ENCODE measurements at places on chromosomes 5 and 9.

DNA sequence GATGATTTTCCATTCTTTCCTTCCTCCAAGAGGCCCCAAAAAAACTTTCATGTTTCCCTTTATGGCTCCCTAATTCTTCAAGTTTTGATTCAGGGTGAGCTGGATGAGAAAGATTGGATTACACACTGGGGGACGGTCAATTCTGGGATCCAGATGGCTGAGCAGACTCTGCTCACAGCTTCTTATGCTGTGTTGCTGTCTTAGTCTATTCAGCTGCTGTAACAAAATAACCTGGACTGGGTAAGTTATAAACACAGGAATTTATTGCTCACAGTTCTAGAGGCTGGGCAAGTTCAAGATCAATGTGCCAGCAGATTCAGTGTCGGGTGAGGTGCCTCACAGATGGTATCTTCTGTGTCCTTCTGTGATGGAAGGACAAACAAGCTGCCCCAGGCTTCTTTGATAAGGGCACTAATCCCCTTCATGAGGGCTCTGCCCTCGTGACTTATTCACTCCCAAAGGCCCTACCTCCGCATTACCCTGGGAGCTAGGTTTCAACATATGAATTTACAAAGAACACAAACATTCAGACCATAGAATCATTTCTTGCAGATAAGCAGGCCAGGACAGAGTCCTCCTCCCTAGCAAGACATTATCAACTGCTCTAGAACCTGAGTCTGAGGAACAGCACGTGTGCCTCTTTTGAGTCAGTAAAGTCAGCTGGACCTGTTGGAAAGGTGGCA lies 23.1 kb upstream of the SMAD5 start:
- DNase-seq, result no peak

DNA sequence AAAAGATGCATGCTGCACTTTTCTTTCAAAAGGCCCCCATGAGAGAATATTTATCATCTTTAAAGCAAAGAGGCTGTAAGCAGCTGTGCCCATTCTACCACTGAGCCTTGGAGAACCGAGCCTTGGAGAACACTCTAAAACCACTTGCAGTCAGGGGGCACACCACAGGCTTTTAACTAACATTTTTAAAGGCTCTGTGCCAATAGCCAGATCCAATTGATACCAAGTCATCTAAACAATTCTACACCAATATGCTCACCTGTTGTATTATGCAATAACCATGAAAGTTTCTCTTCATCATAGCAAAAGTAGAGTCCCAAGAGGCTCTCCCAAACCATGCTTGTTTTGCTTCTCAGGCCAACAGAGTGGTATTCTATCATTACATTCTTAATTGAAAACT lies 1090.5 kb upstream of the SEMA6A start:
- no peak for DNase-seq

GRCh38 chr5:142900927-142901326 lies 130.8 kb downstream of the ARHGAP26 start:
- DNase-seq, result no peak

DNA sequence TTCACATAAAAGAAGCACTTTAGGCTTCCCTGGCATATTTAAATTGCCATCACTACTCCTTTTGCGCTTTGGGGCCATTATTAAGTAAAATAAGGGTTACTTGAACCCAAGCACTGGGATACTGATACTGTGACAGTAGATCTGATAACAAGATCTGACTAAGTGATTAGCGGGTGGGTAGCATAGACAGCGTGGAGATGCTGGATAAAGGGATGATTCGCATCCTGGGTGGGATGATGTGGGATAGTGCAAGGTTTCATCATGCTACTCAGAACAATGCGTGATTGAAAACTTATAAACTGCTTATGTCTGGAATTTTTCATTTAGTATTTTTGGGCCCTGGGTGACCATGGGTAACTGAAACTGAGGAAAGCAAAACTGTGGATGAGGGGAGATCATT lies 75.1 kb downstream of the PTTG1 start:
- DNase-seq, result no peak

GRCh38 chr5:94893412-94894135 lies 275.1 kb downstream of the SLF1 start:
- no peak for DNase-seq

- no peak for DNase-seq
These were observed 14.3 kb downstream of the CEL start for GRCh38 chr9:133075925-133076630.

- DNase-seq, result no peak
These were observed 291.9 kb downstream of the FBXL7 start for GRCh38 chr5:15791859-15792258.

DNA sequence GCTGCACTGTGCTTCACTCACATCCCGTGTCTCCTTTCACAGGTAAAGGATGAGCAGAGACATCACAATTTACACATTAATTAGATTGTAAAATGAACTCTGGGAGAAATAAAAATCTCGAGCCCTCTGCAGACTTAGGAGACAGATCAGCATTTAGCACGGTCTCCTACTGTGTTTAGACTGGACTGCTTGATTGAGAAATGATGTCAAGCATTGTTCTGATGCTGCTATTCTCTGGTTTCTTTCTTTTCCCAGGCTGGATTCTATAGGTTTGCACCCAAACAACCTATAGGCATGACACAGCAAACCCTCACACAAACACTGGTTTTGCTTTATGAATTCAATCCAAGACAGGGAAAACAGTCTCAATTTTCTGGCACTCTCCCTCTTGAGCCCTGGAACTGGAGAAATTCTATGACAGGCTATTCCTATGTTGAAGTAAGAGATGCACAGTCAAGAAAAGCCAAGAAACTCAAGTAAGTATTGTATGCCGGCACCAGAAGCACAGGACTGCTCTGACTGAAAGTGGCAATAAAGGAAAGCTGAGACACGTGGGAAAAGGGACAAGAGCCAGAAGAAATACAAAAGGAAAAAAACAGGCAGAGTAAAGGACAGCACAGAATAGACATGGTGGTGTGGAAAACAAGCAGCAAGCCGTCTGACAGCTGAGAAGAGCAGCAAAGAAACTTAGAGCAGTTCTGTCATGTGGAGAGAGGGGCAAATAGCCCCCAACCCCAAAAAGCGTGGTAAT lies 24.8 kb upstream of the ERAP2 start:
- DNase-seq, result no peak

GRCh38 chr5:74639807-74640449 lies 600 bp downstream of the ENC1 start:
- peak; percentile 61 for DNase-seq

DNA sequence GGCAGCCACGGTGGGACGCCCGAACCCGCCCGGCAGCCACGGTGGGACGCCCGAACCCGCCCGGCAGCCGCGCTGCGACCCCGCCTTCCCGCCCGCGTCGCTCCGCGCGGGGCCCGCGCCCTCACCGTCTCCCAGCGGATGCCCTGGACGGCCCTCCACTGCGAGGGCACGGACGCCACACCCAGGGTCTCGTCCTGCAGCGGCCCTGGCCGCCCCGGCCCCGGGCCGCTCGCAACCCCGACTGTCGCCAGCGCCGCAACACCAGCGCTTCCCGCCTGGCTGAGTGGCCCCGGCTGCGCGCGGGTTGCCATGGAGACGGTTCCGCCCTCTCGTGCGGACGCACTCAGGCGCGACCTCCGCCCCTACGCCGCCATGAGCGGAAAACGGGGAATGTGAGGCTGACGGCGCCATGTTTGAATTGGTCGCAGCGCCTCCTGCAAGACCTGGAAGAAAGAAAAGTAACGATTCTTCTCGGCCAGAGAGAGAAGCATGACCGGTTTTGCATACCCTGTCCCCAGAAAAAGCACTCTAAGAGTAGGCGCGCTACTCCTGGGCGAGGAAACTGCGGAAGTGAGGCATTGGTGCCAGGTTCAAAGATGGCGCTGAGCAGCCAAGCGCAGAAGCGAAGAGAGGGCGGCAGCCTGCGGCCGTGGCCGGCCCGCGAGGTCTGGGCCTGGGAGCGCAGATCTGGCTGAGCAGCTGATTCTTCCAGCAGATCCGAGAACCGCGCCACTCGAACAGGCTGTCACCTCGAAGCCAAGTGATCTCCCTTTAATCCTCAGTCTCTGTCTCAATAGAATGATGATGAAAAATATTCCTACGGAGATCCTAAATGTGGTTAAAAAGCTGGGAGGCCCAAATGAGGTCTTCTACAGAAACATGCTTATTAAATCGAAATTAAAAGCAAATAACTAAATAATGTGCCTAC lies at the start of gene DYNC2I2:
DYNC2I2 (minus strand) TSS at position 432 of the 928 bp plus-strand sequence; CDS start at position 311, 121 bp downstream.
- peak; percentile 98 for DNase-seq

DNA sequence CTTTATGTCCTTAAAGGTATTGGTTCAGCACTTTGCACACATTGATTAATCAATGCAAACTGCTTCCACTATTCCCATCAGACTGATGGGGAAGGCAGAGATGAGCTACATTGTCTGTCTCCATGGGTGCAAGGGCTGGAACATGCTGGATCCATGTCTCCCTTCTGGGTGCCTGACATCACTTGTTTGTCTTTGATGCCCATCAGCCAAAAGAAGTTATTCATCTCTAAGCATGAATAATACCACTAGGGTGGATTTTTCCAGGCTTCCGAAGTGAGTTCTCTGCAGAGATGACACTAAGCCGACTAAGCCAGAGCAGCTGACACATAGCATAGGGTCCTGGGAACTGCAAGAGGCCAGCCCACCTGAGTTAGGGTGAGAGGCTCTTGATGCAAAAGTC lies 8.7 kb downstream of the FGF1 start:
- no peak for DNase-seq

DNA sequence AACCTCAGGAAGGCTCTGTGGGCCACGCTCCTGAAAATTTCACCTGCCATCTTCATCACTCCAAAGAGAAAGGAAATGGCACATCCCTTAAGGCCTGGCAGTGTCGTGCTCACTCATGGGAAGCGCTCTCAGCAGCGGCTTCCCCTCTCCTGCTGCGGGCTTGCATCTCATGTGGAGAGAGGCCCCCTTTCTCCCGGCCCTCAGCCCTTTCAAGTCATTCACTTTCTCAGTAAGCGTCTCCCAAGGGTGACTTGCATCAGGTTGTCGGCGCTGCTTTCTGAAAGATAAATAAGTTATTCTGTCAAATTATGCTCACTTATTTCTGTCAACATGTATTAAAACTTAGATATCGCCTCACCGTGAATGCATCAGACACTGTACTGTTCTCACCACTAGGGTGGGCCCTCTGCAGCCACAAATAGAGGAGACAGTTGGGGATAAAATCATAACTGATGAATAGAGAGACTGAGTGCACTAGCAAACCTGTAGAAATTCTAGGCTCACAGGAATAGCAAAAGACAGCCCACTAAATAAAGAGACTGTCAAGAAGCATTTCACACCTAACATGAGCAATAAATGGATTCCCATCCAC lies 174.6 kb downstream of the RFK start:
- DNase-seq, result no peak

DNA sequence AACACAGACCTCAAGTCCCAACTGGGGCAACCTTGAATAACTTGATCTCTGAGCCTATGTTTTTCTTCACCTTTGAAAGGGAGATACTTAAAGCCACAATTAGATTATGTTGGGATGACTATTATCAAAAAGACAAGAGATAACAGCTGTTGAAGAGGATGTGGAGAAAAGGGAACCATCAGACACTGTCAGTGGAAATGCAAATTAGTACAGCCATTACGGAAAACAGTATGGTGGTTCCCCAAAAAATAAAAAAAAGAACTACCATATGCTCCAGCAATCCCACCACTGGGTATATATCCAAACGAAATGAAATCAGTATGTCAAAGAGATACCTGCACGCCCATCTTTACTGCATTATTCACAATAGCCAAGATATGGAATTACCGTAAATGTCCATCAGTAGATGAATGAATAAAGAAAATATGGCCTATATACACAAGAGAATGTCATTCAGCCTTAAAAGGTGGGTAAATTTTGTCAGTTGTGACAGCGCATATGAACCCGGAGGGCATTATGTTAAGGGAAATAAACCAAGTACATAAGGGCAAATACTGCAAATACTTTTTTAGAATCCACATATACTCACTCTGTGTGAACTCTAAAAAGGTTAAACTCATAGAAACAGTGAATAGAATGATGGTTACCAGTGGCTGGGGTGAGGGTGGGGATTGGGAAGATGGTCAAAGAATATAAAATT lies 12.7 kb downstream of the FAT2 start:
- no peak for DNase-seq

DNA sequence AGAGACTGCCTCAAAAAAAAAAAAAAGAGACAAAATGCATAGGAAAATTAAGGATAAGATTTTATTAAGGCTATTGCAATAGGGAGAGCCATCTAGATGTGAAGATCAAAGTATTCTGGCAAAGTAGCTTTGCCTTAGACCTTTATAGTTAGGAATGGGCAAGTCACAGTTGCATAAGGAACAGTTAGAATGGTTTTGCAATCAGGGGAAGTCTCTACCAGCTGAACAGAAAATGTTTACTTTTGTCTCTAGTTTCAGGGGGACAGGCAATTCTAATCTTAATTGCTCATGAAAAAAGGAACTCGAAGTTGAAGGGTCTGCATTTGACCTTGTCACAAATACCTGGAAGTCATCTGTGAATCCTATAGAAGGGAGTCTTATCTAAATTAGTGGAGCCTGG lies 13.1 kb upstream of the ATP6V1G1 start:
- no peak for DNase-seq

GRCh38 chr9:4569101-4569500 lies 78.8 kb downstream of the SLC1A1 start:
- DNase-seq, result no peak

- no peak for DNase-seq
These were observed 638.0 kb downstream of the IRX1 start for GRCh38 chr5:4233671-4234070.

- no peak for DNase-seq
These were observed 18.5 kb upstream of the RCL1 start for GRCh38 chr9:4774209-4774608.

DNA sequence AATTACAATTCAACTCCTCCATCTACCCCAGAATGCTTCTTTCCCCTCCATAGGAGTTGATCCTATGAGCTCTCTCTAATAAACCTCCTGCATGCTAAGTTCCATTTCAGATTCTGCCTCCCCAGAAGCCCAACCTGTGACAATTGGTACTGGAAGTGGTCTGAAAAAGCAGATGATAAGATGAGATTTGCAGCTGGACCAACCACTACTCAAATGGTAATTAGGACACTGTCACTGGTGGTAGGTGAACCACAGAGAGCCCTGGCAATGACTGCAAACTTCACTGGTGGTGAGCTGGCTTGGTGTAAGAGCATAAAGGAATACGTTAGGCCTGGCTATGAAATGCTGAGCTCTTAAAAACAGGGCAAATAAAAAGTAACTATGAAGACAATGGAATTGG lies 112.6 kb downstream of the ESM1 start:
- DNase-seq, result no peak

- DNase-seq, result no peak
These were observed 43.8 kb downstream of the KCNT1 start for GRCh38 chr9:135745686-135746324.

DNA sequence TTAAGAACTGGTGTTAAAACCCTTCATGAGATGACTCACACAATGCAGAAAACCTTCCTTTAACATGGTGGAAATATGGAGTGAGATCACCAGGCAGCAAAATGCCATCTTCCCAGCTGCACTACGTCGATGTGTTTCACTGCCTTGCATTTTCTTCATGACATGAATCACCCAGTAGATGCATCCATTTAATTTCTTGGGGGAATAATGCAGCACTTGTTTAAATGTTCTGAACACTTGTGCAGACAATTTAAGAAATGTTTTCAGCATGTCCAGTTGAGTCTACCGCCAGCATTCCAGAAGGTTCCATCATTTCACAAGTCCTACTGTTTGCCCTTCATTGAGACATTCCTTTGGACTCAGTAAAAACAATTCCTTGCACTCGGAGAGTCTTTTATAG lies 81.6 kb downstream of the ADAMTS16 start:
- DNase-seq, result no peak
